ENCODE measurements at places on chromosomes 7 and 10.

DNA sequence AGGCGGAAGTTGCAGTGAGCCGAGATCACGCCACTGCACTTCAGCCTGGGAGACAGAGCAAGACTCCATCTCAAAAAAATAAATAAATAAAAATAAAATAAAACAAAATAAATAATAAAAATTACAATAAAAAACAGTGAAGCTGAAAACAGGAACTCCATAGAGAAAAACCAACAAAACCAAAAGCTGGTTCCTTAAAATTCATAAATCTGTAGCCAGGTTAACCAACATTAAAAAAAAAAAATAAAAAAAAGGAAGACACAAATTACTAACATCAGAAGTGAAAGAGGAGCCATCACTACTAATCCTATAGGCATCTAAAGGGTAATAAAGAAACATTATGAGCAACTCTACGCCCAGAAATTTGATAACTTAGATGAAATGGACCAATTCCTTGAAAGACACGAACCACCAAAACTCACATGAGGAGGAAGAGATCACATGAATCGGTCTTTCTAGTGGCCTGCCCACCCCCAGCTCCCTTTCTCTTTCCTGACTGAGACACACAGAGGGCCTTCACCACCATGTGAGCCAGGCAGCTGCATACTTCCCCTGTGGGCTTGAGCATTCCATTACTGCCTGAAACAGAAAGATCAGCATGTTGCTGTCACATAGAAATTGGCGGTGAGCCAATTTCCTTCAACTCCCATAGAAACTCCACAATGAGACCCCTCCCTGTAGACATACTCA, 208.7 kb downstream of the MAD1L1 start:
- no peak for DNase-seq

DNA sequence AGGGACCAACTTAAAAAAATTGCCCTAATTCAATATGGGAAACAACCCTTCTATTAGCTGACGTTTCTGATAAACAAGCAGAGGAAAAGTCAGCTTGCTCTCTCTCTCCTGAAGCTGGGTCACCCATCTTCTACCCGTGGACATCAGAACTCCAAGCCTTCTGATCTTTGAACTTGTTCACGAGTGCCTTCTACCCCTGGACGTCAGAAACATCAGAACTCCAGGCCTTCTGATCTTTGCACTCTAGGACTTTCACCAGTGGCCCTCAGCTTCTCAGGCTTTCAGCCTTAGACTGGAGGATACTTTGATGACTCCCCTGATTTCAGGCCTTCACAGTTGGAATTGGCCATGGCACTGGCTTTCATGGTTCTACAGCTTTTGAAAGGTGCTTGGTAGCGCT, 41.8 kb downstream of the AKR1C8 start:
- no peak for DNase-seq

GRCh38 chr10:5071411-5072198, 22.6 kb upstream of the AKR1C3 start:
- DNase-seq, result no peak

- DNase-seq, result no peak
These were observed 47.7 kb downstream of the KIAA1217 start for GRCh38 chr10:24256619-24257107.

DNA sequence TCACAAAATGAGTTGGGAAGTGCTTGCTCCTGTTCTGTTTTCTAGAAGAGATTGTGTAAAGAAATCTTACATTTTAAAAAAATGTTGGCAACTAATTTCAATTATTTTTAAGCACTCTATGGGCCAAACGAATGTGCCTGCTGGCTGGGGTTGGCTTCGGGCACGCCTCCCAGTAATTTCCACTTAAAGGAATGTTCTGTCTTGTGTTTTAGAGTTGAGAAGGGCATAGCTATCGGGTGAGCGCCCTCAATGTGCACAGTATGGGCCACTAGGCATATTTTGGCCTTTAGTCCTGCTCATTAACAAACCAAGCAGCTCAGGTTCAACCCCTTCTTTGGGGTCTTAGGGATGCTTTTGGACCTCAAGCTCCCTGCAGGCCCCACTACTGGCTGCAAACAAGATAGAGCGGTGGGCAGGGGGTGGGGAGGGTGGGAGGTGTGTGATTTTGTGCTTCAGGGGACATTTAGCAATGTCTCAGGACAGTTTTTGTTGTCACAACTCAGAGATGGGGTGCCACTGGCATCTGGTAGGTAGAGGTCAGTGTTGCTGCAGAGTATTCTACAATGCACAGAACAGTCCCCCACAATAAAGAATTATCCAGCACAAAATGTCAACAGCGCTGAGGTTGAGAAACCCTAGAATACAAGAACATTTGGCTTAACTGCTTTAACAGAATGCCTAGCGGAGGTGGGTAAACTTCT, 40.7 kb downstream of the TACC2 start:
- no peak for DNase-seq

DNA sequence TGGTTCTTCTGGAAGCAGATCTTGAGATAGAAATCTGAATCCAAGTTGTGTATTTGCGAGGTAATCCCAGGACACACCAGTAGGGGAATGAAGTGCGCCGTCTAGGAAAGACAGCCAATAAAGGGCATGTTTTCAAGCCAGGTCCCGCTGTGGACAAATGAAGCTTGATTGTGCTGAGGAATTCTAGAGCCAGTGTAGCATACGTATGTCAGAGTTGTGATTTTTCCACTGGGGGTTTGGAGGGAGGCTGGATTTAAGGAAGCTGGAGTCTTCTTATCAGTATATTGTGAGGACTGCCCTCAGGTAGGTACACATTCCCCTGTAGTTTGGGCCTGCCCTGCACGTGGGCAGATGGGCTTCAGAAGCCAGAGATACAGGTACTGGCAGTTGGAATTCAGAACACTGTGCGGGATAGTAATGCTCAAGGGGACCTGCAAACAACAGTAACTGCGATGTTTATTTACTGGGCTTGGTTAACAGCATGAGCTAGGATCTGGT, 50.9 kb downstream of the GALNT11 start:
- DNase-seq, result no peak

DNA sequence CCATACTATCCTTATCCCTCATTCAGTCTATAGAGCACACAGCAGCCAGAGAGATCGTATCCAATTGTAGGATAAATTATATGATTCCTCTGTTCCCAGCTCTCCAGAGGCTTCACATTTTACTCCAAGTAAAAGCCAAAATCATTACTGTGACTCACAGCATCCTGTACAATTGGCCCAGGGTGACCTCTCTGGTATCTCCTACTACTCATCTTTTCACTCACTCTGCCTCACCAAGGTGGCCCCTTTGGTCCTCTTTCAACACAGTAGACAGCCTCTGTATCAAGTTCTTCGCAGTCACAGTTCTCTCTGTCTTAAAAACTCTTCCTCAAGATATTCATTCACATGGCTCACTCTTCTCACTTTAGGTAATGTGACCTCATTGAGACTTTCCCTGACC, 72.6 kb upstream of the LSM8 start:
- no peak for DNase-seq

DNA sequence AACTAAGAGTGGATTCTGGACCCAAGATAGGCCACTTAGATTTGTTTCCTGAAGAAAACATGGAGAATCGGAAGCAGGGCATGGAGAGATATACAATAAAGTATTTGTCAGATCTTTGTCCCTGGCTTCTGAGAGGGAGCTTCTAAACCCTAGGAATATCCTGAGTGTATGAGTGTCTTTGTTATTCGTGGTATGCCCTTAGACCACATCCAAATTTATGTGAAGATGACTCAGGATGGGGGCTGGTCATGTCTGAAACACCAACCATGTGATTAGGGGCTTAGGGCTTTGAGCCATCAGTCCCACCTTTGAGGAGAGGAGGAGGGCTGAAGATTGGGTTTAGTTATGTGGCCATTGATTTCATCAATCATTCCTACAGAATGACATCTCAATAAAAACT, 69.7 kb upstream of the PLPP4 start:
- DNase-seq, result no peak

DNA sequence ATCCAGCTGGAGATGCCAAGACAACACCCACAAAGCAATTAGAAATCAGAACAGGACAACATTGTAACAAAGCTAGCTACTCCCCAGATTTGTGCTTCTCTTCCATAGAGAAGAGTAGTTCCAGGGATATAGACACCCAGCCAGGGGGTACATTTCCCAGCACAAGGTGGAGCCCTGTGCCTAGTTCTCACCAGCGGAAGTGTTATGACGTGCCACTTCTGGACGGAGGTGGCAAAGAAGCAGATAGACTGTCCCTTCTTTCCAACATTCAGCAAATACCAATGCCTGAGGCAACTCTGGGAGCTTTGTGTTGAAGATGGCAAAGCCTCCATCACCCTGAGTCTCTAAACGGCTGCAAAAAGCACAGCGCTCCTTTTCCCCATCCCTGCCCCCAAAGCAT, 23.4 kb upstream of the GSAP start:
- no peak for DNase-seq
